Stimulated activated CD4-positive, alpha-beta T cell treated with anti-CD3 and anti-CD28 coated beads, TNF-alpha, amount 100 ng/mL, for 4 hours (primary cell): ENCODE measurements at places on chromosomes 5 and 9.

DNA sequence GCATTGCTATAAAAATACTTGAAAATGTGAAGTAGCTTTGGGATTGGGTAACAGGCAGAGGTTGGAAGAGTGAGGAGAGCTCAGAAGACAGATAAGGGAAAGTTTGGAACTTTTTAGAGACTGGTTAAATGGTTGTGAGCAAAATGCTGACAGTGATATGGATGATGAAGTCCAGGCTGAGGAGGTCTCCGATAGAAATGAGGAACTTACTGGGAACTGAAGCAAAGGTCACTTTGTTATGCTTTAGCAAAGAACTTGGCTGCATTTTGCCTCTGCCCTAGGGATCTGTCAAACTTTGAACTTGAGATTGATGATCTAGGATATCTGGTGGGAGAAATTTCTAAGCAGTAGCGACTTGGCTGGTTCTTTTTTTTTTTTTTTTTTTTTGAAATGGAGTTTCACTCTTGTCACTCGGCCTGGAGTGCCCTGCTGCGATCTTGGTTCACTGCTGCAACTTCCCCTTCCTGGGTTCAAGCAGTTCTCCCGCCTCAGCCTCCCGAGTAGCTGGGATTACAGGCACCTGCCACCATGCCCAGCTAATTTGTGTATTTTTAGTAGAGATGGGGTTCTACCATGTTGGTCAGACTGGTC, 998.9 kb downstream of the TLE1 start:
- no peak for DNase-seq

- no peak for DNase-seq
Observed at GRCh38 chr5:68331192-68332079, 115.9 kb downstream of the PIK3R1 start.

GRCh38 chr5:42268630-42269029, 154.6 kb upstream of the GHR start:
- no peak for DNase-seq

- no peak for DNase-seq
Observed at GRCh38 chr5:87770601-87771121, 357.9 kb upstream of the CCNH start.

DNA sequence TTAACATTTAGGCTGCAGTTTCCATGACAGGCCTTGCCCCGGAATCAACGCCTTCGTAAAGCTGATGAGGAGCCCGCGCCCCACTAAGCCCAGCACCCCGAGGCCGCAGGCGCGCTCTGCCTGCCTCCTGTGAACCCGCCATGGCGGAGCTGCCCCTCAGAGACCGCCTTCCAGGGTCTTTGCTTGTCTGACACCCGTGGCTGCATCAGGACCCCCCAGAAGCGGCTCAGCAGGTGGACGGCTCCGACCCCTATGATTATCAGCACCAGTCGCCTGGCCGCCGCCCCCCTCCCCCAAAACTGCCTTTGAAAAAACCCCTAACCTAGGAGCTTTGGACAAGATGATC, 507 bp upstream of the DPH7 start:
- no peak for DNase-seq

DNA sequence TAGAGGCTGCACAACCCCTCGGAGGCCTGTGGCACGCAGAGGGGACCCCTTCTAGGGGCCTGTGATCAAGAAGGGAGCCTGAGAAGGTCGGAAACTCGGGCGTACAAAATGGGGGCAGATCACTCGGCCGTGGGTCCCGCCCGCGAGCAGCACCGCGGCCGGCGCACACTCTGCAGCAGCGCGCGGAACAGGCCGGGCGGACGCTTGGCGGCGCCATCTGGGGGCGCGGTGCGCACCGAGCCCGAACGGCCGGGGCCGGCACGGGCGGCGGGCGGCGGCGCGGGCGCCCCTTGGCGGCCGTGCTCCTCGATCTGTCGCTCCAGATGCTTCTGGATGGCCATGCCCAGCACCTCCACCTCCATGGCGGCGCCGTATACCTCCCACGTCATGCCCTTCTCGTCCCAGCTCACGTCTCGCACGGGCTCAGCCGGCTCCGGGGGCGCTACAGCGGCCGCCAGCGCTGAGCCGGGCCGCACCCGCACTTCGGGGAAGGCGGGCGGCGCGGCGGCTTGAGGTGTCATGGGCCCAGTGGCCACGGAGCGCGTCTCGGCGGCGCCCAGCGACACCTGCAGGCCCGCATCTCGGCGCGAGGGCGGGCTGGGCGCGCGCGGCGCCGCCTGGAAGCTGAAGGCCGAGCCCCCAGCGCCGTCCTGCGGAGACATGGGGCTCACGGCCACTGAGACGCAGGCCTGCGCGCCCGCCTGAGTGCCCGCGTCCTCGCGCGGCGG, 13.1 kb downstream of the GPRIN1 start:
- peak; percentile 55 for DNase-seq

- DNase-seq, result no peak
Observed at GRCh38 chr5:126186210-126186609, 237.0 kb upstream of the GRAMD2B start.

DNA sequence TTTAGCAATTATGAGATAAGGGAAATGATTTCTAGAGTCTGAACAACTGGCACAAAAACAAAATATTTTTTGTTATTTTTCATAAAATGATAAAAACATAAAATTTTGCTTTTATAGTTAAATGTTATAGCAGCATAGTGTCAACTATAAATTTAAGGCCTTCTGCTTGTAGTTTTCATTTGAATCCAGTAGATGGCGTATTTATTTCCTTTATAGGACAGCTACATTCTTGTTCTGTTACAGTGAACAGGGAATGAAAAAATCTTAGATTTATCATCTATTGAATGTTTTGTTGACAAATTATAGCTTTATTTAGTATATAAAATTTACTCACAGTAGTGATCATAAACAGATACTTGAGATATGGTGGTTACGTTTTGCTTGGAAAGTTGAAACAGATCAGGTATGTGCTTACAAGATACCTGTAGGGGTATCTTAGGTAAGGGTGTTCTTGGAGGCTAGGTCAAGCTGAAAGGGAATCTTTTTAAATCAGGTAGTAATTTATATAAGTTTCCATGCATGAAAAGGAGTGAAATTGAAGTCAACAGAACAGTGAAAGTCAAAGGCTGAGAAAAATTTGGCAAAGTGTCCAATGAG, 239.3 kb upstream of the GRIN3A start:
- no peak for DNase-seq

DNA sequence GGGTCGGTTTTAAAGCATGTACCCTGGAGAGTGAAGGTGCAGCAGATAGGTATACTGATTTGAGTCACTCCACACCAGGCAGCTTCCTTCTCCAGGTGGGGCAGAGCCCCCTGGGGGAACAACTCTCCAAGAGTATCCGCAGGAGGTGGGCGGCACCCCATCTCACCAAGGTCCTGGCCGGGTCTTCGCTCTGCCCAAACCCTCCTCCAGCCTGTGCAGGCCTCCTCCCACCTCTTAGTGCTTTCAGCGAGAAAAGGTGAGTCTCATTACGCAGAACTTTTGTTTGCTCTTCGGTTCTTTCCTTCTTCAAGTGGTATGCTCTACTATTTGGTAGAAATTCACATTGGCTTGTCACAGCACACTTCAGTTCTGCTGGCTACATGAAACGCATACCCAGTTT, 13.7 kb downstream of the SPACA9 start:
- DNase-seq, result no peak

DNA sequence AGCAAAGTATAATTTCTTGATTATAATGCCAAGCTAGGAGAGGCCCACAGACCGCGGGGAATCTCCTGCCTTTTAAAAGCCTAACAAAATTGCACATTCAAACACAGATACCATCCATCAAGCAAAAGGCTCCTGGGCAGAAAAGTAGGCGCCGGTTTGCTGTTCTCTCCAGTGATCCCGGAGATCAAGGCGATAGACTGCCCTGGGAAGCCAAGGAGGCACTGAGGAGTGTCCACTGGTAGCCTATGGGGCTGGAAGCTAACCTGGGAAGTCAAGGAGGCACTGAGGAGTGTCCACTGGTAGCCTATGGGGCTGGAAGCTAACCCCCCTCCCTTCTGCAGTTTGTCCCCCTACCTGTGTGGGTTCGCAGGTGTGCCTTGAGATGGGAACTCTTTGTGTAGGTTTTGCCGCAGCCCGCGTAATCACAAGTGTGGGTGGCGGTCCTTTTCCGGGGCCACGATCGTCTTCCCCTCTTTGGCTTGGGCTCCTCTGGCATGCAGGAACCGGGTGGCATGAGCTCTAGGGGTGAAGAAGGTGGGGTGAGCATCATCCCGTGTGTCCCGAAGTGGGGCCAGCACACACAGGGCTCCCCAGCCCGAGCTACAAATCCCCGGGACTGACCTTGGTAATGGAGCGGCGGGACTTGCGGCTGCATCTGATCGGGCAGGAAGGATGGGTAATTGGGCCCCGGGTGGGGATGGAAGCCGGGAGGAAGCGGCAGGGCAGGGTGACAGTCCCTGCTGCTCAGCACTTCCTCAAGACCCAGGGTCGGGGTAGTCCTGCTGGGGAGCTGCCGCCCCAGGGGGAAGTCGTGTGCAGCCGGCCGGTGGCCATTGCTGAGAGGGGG, 2.7 kb downstream of the KLF4 start:
- no peak for DNase-seq

DNA sequence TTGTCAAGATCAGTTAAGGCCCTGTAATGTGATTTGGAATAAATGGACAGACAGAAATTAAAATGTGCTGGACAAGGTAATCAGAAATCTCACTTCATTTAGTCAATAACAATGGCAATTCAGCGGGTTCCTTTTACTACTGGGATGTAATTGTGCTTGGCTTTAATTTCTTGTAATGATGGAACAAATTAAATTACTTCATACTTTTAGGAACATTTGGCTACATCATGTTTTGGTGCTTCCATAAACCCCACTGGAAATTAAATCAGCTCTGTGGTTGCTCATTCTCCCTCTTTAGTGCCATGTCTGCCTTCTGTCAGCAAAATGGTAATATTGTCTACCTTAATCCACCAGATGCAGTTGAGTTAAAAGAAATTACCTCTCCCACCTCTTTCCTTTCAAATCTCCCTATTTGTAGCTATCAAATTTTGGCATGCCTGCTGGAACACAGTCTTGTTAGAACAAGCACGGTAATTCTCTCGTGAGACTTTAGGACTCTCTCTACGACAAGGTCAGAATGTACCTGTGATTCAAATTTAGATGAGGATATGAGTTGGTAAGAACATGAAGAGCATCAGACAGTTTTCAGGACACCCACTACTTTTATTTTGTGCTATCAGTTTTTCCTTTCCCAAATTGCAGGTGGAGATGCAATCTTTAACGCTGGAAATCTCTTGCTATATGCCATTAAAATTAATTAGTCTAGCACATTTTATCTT, 476.3 kb downstream of the RAB3C start:
- DNase-seq, result no peak

- no peak for DNase-seq
Observed at GRCh38 chr9:112007575-112008240, 111.1 kb downstream of the UGCG start.

- no peak for DNase-seq
Observed at GRCh38 chr5:169764018-169764378, 126.9 kb downstream of the DOCK2 start.

GRCh38 chr5:149371296-149371962, 7.7 kb downstream of the IL17B start:
- peak; percentile 33 for DNase-seq

GRCh38 chr5:71703941-71704340, 15.1 kb upstream of the CARTPT start:
- no peak for DNase-seq

GRCh38 chr9:81497091-81497490, 192.3 kb downstream of the TLE1 start:
- DNase-seq, result no peak

GRCh38 chr9:6632516-6633183, 12.9 kb downstream of the GLDC start:
- no peak for DNase-seq

- no peak for DNase-seq
Observed at GRCh38 chr9:121207371-121207940, 5.8 kb upstream of the RAB14 start.

DNA sequence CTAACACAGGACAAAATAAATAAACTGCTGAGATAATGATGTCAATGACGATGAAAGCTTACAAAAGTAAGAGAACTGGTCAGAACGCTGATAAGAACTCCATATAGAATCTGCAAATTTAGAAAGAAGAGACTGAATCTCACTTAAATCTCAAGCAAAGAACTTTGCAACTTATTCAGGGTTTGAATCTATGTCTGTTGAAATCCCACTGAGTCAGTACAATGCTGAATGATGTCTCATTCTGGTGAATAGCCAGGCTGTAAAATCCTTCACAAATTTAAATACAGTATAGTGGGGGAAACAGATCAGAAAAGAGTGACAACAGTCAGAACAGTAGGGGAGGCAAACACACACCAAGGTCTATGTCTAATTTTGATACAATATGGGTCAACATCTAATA, 38.9 kb upstream of the NR3C1 start:
- DNase-seq, result no peak

GRCh38 chr5:3006961-3007551, 255.6 kb upstream of the IRX2 start:
- DNase-seq, result no peak

GRCh38 chr5:118006219-118006618, 982.1 kb downstream of the DTWD2 start:
- no peak for DNase-seq

DNA sequence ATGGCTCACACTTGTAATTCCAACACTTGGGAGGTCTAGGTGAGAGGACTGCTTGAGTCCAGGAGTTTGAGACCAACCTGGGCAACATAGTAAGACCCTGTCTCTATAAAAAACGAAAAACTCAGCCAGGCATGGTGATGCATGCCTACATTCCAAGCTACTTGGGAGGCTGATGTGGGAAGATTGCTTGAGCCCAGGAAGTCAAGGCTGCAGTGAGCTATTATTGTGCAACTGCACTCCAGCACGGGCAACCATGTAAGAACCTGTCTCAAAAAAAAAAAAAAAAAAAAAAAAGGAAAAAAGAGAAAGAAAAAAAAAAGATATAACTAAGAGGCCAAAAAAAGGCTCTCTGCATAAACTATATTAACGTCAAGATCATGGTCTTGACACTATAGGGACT, 27.3 kb downstream of the GIN1 start:
- no peak for DNase-seq

DNA sequence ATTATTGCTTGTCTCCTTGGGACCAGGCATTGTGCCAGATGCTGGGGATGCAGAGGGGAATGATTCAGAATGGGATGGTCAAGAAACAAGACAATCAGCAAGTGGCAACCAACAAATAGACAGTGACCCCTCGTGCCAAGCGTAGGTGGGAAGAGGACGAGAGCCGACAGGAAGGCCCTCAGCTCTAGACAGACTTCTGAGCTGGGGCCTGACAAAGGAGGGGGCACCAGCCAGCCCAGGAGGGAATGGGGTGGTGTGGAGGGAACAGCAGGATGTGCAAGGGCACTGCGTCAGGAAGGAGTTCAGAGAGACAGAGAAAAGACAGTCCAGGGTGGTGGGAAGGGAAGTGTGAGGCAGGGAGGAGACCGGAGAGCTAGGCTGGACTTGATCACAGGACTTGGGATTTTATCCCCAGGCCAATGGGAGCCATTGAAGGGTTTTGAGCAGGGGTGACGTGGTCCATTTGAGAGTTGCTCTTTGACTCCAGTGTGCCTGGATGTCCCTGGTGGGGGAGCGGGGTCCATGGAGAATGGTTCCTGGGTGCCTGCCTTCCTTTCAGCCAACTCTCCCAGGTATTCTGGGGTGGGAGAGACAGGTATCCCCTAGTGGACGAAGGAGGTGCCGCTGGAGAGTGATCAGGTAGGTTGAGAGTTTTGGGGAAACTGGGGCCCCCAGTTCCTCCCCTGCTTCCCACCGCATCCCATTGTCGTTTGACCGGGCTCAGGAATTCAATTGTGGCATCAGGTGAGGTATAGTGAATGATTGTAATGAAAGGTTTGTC, 79.3 kb upstream of the ZNF618 start:
- no peak for DNase-seq

- no peak for DNase-seq
Observed at GRCh38 chr5:139543423-139543991, 17.6 kb upstream of the UBE2D2 start.
